ENCODE measurements at places on chromosomes 2 and 18.
A peak's percentile ranks its signal among the peaks of the same experiment; 100 is the strongest.

DNA sequence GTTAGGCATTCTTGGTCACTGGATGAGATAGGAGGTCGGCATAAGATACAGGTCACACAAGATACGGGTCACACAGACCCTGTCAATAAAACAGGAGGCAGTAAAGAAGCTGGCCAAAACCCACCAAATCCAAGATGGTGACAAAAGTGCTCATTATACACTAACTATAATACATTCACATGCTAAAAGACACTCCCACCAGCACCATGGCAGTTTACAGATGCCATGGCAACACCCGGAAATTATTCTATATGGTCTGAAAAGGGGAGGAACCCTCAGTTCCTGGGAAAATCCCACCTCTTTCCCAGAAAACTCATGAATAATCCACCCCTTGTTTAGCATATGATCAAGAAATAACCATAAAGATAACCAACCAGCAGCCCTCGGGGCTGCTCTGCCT, 56.0 kb upstream of the PTPRM start:
- no peak for DNase-seq

DNA sequence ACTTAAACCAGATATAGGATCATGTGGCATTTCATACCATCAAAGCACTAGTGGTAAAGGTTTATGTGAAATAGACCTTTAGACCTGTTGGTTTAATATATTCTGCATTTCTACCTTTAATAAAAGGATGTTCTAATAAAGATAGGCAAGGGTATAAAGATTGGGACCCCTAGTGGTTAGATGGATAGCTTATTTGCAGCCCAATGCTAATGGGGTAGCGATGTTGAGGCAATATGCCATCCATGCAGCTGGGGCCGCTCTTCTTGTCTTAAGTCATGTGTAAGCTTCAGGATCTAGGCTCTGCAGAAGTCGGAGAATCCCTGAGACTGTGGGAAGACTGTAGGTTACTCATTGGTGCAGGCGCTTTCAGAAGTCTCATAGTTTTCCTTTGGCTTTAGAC, 114.9 kb downstream of the ICOS start:
- no peak for DNase-seq

GRCh38 chr2:159913900-159914299, 115.9 kb upstream of the CD302 start:
- no peak for DNase-seq

DNA sequence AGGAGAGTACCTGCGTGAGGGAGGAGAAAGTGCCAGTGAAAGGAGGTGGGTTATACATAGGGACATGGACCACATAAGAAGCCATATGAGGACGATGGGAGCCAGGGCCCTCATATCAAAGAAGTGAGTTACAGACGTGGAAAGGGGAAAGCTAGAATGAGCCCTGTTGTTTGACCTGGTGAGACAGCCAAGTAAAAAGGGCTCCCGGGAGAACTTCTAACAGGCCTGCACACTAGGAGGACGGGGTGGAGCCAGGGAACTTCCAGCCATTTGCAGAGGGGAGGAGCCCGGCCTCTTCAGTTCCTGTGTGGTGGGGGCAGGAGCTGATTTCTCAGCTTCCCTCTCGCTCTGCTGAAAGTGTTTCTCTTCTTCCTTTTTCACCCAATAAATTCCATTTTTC, 84.1 kb upstream of the SLC66A3 start:
- DNase-seq: no peak

GRCh38 chr2:83850071-83850725, 608.9 kb downstream of the SUCLG1 start:
- DNase-seq: no peak

- no peak for DNase-seq
Observed at GRCh38 chr2:170503563-170503962, 211.6 kb upstream of the SP5 start.

DNA sequence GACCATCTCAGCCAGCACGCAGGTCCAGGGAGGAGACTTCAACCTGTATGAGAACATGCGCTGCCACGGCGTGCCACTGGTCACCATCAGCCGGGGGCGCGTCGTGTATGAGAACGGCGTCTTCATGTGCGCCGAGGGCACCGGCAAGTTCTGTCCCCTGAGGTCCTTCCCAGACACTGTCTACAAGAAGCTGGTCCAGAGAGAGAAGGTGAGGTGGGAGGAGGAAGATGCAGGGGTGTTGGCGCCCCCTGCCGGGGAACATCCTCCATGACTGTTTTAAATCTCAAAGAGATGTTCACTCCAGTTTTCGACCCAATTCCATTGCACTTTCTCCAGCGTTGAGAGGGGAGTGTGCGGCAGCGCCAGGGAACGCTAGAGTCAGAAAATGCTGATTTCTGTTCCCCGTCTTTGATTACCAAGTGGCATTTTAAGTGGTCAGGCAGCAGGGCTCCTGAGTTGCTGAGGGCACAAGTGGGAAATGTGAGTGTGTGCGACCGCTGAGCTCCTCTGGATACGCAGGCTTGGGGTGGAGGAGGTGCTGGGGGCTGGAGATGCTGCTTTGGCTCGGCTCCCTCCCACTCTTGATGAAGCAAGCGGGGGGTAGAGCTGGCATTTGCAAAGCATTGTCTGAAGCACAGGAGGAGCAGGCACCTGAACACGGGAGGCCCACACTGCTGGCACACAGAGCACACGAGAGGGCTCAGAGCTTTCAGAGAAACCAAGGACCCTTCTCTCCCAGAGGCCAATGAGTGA, 27.7 kb upstream of the MAPRE3 start:
- peak; percentile 20 for DNase-seq

- DNase-seq: no peak
Observed at GRCh38 chr2:74554820-74555531, 456 bp downstream of the DOK1 start.

DNA sequence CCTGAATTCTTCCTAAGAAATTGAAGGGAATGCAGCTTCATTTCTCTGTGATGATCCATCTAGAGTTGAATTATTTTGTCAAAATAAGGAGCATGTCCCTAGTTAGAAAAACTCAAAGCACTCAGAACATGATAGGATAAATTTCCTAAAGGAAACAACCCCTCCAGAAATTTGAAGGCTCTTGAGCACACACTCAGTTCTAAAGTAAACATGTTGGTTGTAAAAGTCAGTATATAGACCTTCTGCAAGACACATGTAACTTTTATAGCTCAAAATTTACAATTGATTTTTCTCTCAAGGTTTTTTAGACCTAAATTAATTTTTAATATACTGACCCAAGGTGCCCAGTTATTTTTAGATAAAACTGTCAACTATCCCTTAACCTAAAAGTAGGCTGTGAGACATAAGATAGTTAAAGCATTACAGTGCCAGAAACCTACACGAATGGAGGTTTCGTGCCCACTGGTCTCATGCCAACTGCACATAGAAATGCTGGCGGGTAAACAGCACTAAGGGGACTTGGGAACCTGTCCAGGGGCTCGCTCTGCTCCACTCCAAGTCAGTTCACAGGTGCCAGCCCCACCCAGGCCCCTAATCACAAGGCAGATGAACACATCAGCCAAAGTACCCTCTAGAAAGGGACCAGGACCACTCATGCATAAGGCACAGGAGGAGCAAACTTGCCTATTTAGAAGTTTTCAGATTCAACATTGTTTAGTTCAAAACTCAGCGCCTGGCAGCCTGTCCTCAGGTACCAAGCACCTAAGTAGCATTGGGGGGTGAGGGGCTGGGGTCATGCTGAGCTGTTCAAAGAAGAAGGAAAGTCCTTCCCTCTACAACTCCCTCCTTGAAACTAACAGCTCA, 106.5 kb downstream of the SMC6 start:
- DNase-seq: no peak

DNA sequence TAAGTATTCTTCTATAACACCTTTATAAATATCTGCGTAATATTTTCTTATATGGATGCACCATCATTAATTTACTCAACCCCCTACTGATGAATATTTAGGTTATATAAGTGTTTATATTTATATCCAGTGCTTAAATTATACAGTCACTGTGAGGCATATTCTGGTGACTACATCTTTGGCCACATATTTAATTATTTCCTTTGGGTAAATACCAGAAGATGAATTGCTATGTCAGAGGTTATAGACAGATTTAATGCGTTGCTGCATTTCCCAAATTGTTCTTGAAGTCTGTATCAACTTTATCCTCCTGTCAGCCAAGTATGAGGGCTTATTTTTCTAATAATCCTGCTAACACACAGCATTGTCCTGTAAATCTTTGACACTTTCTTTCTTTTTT, 18.7 kb downstream of the DYSF start:
- DNase-seq: no peak

DNA sequence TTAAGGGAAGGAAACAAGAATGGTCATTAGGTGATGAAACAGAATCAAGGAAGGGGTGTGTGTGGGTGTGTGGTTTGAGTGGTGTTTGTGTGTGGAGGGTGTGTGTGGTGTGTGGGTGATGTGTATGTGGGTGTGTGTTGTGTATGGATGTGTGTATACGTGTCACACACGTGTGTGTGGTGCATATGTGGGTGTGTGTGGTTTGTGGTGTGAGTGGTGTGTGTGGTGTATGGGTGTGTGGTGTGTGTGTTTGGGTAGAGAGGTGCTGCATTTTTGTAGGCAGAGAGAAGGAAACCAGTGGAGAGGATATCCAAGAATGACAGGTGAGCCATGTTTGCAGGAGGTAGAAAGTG, 1.1 kb upstream of the CEP192 start:
- DNase-seq: no peak

DNA sequence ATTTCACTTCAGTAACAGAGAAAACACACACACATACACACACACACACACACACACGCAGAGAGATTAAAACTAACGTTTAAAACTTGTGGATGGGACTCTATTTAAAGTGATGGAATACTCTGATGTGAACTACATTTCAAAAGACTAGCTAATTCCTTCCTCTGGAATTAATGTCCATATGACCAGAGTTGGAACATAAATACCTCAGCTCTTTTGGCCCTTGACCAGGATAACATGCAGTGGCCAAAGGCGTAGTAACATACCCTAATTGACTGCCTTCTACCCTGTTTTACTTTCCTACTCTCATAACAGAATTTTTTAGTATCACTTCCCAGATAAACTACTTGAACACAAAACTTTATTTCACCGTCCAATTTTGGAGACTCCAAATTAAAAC, 671.3 kb upstream of the CHAC2 start:
- no peak for DNase-seq

- DNase-seq: no peak
Observed at GRCh38 chr2:70962211-70962884, 16.1 kb upstream of the ANKRD53 start.

DNA sequence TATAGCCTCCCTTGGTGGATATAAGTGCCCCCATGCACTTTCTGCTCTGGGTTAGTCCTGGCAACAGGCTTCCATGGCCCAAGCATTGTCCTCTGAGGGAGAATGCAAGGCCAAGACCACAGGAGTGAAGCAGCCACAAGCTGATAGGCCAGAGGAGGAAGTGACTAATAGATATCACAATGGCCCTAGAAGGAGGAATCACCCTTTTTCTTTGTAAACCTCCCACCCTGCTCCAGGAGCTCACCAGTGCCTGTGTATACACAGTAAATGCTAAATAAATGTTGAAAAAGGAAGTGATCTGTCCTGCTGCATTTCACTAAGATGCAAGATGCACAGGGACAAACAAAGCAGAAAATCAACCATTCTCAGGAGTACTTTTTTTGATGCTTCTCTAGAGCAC, 49.7 kb upstream of the ABCA12 start:
- DNase-seq: no peak

GRCh38 chr2:223781560-223781959, 55.8 kb downstream of the AP1S3 start:
- no peak for DNase-seq

DNA sequence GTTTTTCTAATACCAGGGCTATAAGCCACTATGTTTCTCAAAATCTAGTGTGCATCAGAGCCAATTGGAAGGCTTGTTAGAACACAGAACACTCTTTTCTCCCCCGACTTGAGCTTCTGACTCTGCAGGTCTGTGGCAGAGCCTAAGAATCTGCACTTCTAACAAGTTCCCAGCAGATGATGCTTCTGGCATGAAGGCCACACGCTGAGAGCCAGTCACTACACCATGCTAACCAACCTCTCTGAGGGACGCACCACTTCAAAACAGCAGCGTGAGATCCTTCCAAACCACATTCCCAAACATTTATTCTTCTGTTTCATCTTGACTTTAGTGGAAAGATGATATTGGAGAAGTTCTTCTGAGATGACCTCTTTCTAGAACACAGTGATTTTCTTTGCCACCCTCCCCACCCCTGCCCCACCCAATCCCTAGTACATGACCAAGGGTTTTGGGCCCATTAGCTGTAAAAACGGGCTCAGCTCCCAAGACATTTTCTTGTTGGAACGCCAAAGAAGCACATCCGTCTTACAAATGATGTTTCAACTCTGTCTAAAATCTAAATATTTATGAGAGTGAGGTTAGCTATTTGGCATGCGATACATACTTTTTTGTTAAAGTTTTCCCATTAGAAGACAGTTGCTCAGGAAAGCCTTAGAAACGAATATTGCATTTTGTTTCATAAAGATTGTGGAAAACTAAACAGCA, 391.9 kb downstream of the TMEM182 start:
- no peak for DNase-seq

DNA sequence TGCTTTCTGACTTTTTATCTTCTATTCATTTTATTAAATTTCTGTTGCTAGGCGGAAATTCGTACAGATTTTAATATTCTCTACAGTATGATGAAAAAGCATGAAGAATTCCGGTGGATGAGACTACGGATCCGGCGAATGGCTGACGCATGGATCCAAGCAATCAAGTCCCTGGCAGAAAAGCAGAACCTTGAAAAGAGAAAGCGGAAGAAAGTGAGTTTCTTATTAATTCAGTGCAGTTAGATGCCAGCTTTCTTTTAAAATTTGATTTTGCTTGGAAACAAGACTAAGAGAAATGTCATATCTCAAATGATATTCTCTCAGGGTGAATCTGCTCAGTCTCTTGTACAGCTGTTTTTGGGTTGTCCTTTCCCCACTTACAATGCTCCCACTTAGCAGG, 84.3 kb downstream of the MGAT5 start:
- no peak for DNase-seq

DNA sequence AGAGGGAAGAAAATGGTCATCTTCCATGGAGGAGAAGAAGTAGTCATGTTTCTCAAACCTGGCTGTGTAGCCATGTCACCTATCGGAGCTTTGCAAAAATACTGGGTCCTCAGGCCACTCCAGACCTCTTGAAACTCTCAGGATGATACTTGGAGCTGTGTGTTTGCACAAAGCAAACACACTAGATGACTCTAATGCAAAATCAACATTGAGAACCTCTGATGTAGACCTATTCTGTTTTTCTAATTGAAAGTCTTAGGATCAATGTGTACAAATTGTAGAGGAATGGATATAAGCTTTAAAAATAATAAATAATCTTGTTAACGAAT, 444.3 kb downstream of the RND3 start:
- DNase-seq: no peak

- DNase-seq: no peak
Observed at GRCh38 chr2:232519581-232520438, at the start of gene PRSS56. TSS of gene PRSS56 (plus strand) at chr2:232520388. CDS start at chr2:232520599, 211 bp downstream.

DNA sequence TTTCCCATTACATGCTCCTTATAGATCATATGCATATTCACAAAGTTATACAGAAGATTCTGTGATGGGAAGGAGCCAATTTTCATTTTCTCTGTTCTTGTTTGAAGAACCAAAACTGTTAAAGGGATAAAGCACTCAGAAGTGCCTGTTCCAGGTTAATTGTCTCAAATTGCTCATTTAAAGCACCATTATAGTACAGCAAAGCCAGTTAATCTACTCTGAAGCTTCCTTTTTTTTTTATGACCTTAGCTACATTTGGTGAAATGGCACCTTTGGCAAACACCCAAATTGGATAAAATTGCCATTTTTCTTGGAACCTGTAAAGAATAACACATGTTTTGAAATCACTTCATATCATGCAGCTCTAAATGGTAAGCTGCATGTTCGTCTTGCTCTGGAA, 1092.3 kb downstream of the BCL11A start:
- DNase-seq: no peak
